ENCODE measurements at places on chromosomes 7 and 10. TPM values are rescaled to one million over a fixed set of nuclear protein-coding genes. Genes with fewer than 3 reads are reported as not detected.

Gene NEUROD6
- not detected for polyA plus RNA-seq

Gene DOCK1
- 10.7 TPM for polyA plus RNA-seq

Gene PTPRZ1
- 167 TPM for polyA plus RNA-seq

Gene ANK3
- polyA plus RNA-seq: 46.5 TPM

Gene IFIT5
- polyA plus RNA-seq: 3.2 TPM

Gene LSM5
- polyA plus RNA-seq: 469 TPM

Gene TCERG1L
- 3.9 TPM for polyA plus RNA-seq

Gene ZMYND11
- 8.3 TPM for polyA plus RNA-seq

Gene ADRA2A
- 0.61 TPM for polyA plus RNA-seq
